ENCODE measurements at places on chromosomes 5 and 9.
A peak's percentile ranks its signal among the peaks of the same experiment; 100 is the strongest.

DNA sequence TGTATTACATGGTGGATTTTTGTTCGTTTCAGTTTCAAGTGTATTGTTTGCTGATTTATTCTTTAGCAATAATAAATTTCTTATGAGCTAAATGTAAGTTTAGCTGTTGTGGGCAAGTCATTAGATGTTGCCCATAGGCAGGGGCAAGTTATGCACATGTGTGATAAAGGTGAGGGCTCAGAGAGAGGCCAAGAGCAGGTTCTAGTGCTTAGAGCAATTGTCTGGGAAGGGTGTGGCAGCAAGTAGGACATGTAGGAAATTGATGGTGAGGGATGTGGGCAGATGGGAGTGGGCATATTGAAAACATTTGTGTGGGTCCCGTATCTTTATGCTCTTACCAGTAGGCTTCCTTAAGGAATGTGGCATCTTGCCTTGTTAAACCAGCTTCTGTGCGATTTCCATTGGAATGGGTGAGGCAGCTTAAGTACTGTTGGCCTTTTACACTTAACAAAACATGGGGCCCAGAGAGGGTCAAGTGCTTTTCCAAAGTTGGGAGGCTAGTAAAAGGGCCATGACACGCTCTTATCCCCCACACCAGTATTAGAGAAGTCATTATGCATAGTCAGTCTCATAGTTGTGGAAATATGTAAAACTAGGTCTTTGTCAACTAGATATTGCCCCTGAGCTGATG, 60.6 kb downstream of the KDM4C start:
- no peak for DNase-seq

DNA sequence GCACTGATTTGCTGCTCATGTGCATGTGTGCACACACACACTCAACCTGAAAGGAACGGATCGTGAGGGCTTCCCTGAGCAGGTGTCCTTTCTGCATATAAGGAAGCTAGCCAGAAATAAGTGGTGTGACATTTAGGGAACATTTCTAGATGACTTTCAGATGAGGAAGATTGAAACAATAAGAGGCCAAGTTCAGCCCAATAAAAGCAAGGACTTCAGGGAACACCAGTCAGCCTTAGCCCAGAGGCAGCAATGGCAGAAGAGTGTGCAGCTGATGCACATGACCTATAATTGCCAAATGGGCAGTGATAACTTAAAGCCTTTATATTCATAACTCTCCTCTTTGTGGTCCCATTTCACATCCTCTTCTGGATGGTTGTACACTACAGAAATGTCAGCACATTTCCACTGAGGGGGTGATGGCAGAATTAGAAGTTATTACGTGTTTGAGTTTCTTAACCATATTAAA, 255.5 kb downstream of the TRIM32 start:
- no peak for DNase-seq

GRCh38 chr5:159905496-159905895, 10.8 kb upstream of the ADRA1B start:
- peak; percentile 97 for DNase-seq

GRCh38 chr9:129617167-129617566, 3.7 kb downstream of the C9orf50 start:
- no peak for DNase-seq

GRCh38 chr9:127705577-127706379, 1.0 kb upstream of the CFAP157 start:
- no peak for DNase-seq

DNA sequence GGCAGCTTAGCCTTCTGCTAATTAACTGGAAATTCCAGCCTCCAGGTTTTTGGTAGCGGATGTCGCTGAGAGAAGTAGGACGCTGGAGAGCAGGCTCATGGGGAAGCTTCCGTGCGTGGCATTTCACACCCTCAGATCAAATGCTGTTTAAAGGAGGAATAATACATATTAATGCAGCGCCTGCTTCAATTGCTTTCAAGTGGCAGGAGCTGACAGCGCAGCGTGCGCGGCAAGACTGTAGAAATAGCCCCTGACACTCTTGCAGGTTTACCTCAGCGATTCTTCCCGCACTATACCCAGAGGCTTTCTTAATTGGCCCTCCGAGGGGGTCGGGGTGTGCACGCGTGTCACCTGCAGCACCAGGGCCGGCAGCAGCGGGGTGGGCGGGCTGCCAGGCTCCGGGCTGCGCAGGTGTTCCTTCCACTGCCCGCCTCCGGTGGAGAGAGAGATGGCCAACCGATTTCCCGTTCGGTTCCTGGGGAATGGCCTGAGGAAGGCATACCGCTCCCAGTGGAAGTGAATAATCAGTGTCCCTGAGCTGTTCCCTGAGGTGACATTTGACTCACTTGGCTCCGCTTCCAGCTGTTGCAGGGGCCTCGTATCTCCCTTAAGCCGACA, 427.9 kb downstream of the KCTD16 start:
- DNase-seq, result peak; percentile 9

GRCh38 chr5:164234321-164234720, 728.9 kb downstream of the MAT2B start:
- DNase-seq, result no peak

DNA sequence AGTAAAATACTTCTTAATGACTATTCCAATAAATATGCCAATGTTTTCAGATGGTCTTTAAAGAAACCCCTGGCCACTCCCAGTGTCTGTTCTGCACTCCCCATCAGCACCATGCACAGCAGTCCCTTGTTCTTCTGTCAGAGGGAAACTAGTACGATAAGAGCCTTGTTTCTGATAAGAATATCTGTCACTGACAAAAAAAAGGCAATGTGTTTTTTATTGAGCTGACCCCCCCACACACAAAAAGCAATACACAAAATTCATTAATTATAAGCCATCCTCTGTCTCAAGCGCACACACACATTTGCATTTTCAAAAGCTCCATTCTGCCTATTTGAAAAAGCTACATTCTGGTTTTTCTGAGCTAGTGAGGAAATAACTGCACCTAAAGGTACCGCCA, 119.1 kb downstream of the ENC1 start:
- no peak for DNase-seq

GRCh38 chr5:177316005-177316404, 4.3 kb upstream of the MXD3 start:
- no peak for DNase-seq

GRCh38 chr9:1231998-1232919, 182.1 kb downstream of the DMRT2 start:
- peak; percentile 40 for DNase-seq

- DNase-seq, result no peak
Measured at GRCh38 chr9:129489838-129490582, 130.9 kb downstream of the C9orf50 start.

GRCh38 chr5:32538031-32538547, 47.3 kb upstream of the SUB1 start:
- no peak for DNase-seq

DNA sequence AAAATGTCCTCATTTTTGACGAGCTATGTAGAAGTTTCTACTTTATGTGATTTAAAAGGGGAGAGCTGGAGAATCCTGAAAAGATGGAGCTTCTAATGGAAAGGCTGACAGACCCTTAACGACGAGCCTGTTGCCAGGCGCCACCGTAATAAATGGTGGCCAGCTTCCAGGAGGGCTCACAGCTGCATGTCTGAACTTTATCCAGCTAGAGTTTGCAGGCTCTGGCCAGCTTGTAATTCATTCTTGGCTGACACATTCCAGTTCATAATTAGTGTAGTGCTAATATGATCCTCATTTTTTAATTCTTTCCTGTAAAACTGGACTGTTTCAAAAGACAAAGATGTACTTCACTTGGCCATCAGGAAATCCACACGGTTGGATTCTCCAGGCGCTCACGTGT, 246.7 kb downstream of the GAS1 start:
- DNase-seq, result no peak

GRCh38 chr5:97049175-97049574, 93.2 kb downstream of the LIX1 start:
- no peak for DNase-seq

GRCh38 chr9:27426511-27427271, 97.4 kb upstream of the IFNK start:
- DNase-seq, result no peak

- DNase-seq, result no peak
Measured at GRCh38 chr9:26077860-26078259, 399.6 kb upstream of the TUSC1 start.

- no peak for DNase-seq
Measured at GRCh38 chr5:14200312-14200990, 57.3 kb downstream of the TRIO start.

GRCh38 chr5:65858316-65858715, 68.1 kb upstream of the ERBIN start:
- DNase-seq, result no peak

DNA sequence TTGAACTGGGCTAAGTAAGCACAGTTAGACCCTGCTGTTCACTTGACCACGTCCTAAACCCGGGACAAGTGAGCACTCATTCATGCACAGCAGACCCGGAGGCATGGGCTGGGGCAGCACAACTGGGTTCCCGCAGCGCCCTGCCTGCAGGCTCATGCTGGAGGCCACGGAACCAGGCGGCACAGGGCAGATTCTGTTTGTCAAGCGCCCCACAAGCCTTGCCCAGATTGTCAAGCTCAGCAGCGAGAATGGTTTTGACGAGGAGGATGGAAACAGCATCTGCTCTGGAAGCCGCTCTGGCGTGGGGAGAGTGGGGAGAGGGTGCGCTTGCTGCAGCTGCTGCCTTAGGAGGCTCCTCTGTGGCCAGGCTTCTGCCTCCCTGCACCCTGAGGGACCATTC, 32.7 kb downstream of the PRRT1B start:
- DNase-seq, result no peak

- no peak for DNase-seq
Measured at GRCh38 chr9:22363421-22363887, 83.2 kb upstream of the DMRTA1 start.

- peak; percentile 65 for DNase-seq
Measured at GRCh38 chr9:131394464-131395156, 724 bp downstream of the PRRC2B start.

GRCh38 chr9:114805670-114806525, at the start of gene TNFSF15:
TSS of gene TNFSF15 (minus strand) at chr9:114806039. CDS start at chr9:114806012, 27 bp downstream.
- DNase-seq, result peak; percentile 43

- DNase-seq, result peak; percentile 50
Measured at GRCh38 chr9:124264823-124265233, 7.1 kb downstream of the NEK6 start.

- no peak for DNase-seq
Measured at GRCh38 chr5:38670878-38671277, 114.4 kb upstream of the LIFR start.

DNA sequence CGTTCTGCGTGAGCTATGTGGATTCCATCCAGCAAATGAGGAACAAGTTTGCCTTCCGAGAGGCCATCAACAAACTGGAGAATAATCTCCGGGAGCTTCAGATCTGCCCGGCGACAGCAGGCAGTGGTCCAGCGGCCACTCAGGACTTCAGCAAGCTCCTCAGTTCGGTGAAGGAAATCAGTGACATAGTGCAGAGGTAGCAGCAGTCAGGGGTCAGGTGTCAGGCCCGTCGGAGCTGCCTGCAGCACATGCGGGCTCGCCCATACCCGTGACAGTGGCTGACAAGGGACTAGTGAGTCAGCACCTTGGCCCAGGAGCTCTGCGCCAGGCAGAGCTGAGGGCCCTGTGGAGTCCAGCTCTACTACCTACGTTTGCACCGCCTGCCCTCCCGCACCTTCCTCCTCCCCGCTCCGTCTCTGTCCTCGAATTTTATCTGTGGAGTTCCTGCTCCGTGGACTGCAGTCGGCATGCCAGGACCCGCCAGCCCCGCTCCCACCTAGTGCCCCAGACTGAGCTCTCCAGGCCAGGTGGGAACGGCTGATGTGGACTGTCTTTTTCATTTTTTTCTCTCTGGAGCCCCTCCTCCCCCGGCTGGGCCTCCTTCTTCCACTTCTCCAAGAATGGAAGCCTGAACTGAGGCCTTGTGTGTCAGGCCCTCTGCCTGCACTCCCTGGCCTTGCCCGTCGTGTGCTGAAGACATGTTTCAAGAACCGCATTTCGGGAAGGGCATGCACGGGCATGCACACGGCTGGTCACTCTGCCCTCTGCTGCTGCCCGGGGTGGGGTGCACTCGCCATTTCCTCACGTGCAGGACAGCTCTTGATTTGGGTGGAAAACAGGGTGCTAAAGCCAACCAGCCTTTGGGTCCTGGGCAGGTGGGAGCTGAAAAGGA, 10.9 kb downstream of the QRFP start:
- no peak for DNase-seq

DNA sequence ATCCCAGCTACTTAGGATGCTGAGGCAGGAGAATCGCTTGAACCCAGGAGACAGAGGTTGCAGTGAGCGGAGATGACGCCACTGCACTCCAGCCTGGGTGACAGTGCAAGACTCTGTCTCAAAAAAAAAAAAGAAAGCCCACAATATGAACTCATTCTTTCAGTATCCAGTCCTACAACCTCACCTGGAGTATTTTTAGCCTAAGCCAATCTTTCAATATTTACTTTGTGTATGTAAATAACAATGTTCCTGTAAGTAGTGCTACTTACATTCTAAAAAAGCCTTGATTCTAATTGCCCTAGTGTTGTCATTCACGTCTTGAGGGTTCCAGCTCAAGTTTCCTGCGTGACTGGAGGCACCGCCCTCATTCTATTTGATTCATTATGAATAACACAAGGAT, 62.0 kb downstream of the BHMT start:
- no peak for DNase-seq

GRCh38 chr5:76372323-76373054, 30.6 kb upstream of the IQGAP2 start:
- DNase-seq, result peak; percentile 88

- DNase-seq, result no peak
Measured at GRCh38 chr5:60672693-60673264, 27.2 kb downstream of the DEPDC1B start.

- no peak for DNase-seq
Measured at GRCh38 chr9:93380410-93381060, 71.0 kb upstream of the FAM120A start.

GRCh38 chr5:68395926-68396511, 180.5 kb downstream of the PIK3R1 start:
- no peak for DNase-seq

- DNase-seq, result peak; percentile 61
Measured at GRCh38 chr9:85536076-85536475, 205.7 kb downstream of the AGTPBP1 start.

GRCh38 chr9:126327006-126327713, 531 bp downstream of the MVB12B start:
- DNase-seq, result peak; percentile 32

All from Daoy (cell line).